ENCODE measurements at places on chromosomes 11 and 22.

DNA sequence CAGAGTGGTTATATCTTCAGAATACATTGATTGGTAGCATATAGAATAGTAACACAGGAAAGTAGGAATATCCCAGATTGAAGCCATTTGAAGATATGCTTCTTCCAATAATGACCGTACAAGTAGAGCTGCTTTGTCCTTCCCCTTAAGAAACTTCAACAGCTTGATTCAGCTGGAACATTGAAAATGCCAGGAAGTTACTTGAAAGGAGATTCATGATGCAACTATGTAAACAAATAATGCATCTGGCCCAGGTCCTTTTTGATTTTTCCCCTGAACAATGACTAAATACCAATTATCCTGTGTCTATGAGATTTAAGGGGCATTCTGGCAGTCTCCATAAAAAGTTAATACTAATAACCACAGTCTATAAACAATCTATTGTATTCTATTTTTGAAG, 3.0 kb downstream of the DKK3 start:
- DNase-seq = no peak

DNA sequence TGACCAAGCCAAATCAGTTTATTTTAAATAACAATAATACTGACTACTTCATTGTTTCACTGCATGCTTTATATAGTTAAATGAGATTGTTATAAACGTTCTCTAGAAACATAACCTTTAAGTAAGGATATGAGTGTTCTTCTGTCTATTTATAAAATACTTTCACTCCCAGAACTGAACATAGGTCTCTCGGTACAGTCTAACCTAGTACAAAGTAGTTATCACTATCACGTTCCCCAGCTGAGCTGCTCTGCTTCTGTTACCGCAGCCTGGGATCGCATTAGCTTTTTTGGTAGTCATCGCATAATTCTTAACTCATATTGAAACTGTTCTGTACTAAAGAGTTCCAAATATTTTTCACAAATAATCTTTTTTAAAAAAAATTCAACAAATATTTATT, 143.6 kb downstream of the WNT11 start:
- DNase-seq = no peak

- no peak for DNase-seq
Measured at GRCh38 chr11:26971961-26972360, 22.0 kb upstream of the FIBIN start.

GRCh38 chr11:97739932-97740800, 1280.6 kb upstream of the CNTN5 start:
- DNase-seq = peak; percentile 28

DNA sequence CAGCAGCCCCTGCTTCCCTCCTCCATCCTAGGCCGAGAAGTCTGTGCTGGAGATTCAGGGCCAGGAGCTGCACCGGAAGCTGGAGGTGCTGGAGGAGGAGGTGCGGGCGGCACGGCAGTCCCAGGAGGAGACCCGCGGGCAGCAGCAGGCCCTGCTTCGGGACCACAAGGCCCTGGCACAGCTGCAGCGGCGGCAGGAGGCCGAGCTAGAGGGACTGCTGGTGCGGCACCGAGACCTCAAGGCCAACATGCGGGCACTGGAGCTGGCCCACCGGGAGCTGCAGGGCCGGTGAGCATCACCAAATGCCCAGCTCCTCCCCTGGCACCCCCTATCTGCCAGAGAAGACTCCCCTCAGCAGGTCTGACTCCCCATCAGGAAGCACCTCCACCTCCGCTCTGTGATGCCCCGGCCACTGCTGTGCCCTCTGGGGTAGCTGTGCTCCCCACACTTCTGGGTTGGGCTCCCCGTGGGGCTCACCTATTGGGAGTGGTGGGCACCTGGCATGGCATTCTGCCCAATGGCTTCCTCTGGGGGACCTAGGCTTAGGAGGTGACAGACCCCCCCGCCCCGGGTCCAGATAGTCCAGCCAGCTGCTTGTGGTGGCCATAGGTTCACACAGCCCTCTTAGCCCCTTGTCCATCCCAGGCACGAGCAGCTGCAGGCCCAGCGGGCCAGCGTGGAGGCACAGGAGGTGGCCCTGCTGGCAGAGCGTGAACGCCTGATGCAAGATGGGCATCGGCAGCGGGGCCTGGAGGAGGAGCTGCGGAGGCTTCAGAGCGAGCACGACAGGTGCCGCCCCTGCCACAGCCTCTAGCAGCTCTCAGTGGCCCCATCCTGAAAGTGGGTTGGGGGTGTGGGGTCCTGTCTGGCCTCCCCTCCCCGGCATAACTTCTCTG, 6.6 kb upstream of the RPS6KA4 start:
- DNase-seq = no peak

- DNase-seq = no peak
Measured at GRCh38 chr22:50025993-50026392, 13.4 kb upstream of the IL17REL start.

DNA sequence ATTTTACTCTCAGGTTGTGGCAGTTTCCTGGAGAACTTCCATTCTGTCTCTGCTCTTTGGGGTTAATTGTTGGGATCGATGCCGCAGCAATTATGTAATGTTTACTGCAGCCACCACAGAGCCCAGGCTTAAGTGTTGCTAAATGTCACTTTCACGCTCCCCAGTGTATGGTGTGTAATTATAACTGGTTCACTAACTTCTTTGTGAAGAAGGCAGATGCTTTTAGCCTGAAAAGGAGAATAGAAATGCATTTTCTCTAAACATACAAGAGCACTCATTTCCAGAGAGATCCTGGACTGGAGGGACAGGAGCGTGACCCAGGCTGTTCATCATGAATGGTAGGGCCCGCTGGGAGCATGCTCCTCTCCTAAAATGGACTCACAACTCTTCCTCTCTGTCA, 132.2 kb upstream of the PLET1 start:
- no peak for DNase-seq

- no peak for DNase-seq
Measured at GRCh38 chr11:89355646-89356045, 135.5 kb downstream of the NOX4 start.

- DNase-seq = peak; percentile 99
Measured at GRCh38 chr11:64276653-64277431, 7.6 kb downstream of the BAD start.

DNA sequence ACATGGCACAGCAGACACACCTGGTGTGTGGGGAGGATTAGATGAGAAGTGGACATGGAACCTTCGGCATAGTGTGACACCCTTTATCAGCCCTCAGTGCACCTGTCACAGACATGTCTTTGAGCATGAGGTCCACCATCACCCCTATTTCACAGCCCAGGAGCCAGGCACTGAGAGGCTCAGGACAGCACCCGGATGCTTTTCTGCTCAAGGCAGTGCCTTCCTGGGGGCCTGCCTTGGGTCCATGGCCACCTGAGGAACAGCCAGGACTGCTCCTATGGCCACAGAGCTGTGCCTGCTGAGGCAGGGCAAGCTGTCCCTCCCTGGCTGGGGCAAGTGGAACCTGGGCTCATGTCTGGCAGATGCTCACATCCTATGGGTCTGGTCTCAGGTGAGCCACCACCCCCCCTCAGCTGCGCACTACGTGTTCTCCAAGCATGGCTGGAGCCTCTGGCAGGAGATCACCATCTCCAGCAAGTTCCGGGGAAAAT, 75.8 kb downstream of the MORC2 start:
- no peak for DNase-seq

GRCh38 chr11:3840870-3841425, at the start of gene RHOG:
RHOG (minus strand) TSS chr11:3840959; CDS start chr11:3828138, 12,821 bp downstream.
- peak; percentile 93 for DNase-seq

All from NCI-H226 (cell line).